ENCODE measurements at places on chromosomes 11 and 22.

GRCh38 chr11:23212807-23213206, 352.5 kb upstream of the CCDC179 start:
- no peak for DNase-seq

- no peak for DNase-seq
Measured at GRCh38 chr22:38736257-38736570, 19.6 kb downstream of the SUN2 start.

GRCh38 chr11:121716060-121716459, 263.3 kb upstream of the SORL1-AS1 start:
- no peak for DNase-seq

DNA sequence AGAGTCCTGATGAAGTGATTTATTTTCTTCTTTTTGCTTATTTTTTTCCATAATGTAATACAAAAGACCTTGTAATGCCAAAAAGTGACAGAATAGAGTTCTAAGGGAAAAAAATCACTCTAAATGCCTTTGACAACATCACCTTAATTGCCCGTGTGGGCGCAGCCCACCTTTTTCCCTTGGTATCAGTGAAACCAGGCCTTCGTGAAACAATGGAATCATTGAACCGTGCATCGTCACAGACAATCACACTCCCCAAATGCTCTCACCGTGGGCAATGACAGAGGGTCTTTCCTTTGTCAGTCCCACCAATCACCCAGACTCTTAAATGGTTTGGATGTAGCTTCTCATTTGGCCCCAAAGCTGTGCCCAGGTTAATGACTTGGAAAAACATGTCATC, 9.6 kb upstream of the SLC6A5 start:
- DNase-seq, result no peak

DNA sequence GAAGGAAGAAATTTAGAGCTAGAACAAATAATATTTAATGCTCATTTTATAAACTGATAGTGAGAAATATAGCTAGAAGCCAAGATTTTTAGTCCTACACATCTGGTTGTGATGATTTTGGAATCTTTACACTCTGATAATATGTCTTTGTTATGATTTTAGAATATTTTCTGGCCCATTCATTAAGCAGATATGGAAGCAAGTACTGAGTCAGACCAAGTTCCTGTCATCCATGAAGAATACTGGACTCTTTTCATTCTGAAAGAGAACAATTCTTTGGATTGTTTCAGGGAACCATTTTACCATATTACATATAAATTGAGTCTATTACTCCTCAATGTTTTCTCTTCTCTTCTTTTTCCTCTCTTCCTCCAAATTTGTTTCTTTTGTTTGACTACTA, 227.4 kb downstream of the TMEM135 start:
- no peak for DNase-seq

- DNase-seq, result no peak
Measured at GRCh38 chr11:9073466-9074225, 17.8 kb downstream of the SCUBE2 start.

DNA sequence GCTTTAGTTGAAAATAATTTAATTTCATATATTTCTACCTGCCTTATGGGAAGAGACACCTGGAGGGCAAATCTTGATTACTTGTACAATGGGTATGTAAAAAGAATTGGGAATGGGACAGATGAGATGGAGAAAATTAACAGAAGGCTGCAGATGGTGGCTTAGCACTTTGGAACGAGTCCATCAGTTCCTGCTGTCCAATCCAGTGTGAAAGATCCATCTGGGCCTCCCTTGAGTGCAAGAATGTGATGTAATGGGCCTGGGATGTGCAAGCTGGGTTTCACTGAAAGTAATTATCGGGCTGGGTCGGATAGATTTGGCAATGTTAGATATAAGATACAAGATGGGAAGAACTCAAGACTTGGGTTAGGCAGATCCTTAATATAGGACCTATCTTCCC, 42.0 kb downstream of the CECR2 start:
- DNase-seq, result no peak

DNA sequence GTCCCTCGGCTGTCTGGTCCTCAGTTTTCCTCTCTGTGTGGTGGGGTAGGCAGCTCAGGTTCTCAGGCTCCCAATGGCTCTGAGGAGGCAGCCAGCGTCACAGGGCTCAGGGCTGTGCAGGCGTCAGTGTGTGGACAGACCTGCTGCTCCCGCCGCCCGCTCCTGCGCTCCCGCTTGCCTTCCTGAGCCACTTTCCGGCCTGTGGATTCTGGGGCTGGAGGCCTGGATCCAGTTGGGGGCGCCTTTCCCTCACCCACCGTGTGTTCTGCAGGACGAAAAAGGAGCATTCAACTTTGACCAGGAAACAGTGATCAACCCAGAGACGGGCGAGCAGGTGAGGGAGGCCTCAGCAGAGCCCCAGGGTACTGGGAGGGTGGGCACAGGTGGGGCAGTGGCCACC, 14.7 kb downstream of the DPP3 start:
- no peak for DNase-seq

DNA sequence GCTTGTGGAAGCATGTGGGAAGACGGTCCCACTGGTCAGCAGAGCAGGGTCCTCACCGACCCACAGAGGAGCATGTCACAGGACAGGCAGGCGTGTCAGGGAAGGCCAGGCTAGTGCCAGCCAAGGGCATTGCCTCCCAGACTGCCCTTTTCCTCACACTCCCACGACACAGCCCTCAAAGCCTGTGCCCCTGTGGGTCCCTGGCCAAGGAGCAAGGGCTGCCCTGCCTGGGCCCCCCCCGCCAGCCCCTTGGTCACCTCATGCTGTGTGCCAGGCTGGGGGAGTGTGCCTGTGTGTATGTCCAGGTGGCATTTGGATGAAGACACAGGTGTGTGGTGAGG, 74.7 kb downstream of the MED15 start:
- no peak for DNase-seq

DNA sequence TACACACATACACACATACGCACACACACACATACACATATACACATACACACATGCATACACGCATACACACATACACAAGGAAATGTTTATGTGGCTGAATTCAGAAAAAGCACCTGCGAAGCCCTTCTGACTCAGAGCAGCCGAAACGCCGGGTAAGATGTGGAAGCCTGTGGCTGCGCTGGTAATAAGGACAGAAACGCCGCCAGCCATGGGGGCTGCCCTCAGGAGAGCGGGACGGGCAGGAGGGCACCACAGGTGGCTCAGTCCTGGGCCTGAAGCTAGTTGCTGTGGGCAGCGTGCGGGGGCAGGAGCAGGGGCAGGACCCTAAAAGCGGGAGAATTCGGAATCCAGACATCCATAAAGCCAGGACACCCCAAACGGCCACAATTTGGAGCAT, 378.3 kb downstream of the BRD1 start:
- no peak for DNase-seq

DNA sequence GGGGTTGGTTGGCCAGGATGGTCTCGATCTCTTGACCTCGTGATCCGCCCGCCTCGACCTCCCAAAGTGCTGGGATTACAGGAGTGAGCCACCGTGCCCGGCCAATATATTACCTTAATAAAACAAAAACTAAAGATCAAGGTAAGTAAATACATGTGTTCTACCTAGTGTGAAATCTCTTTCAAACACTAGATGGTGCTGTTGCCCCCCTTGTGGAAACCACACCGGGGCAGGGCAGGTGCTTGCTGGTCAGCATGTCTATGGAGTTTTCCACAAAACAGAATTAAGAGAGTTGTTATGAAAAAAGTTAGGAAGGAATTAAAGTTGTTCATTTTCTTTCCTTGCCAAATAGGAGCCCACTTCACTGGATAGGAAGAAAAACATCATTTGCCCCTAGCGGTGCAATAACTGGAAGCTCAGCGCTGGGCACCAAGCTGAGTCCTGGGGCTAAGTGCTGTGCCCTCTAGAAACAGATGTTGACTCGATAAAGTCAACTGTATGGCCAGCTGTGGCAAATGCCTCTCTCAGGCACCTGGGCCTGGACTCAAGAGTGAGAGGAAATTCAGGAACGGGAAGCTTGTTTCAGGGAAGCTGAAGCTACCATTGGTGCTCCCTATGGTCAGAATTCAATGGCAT, 6.3 kb upstream of the KCNJ5 start:
- DNase-seq, result no peak

GRCh38 chr11:72954860-72955259, 140.6 kb downstream of the ATG16L2 start:
- peak; percentile 41 for DNase-seq

- no peak for DNase-seq
Measured at GRCh38 chr11:33790040-33790439, 15.7 kb upstream of the FBXO3 start.

DNA sequence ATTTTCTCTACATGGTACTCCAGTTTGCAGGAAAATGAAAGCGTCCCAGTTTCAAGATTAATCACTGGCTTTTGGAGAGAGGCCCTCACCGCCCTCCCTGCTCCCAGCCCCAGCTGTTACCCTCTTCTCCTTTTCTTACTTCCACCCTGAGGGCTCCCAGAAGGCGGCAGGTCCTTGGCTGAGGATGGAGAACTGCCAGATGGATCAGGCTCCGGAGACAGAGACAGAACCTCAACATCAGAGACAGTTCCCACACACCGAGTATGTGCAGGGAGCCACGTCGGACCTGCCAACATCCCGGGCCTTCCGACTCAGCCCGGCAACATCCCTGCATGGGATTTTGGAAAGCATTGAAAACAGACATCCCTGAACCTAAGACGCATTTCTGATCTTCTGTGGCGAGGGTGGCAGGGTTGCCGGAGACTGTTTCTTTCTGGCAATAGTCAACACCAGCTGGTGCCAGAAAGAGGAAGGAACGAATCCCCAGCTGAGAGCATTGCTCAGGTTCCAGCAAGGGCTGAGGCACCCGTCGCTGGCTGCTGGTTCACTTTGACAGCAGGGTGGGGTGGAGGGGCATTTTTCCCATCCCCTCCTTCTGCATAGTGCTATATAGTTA, 467.1 kb downstream of the MIAT start:
- no peak for DNase-seq

GRCh38 chr22:48071305-48071704, 1308.9 kb downstream of the TBC1D22A start:
- DNase-seq, result no peak

- DNase-seq, result no peak
Measured at GRCh38 chr11:114845766-114846415, 167.6 kb downstream of the NXPE2 start.

- DNase-seq, result no peak
Measured at GRCh38 chr11:72238040-72238450, 5.9 kb downstream of the PHOX2A start.

- no peak for DNase-seq
Measured at GRCh38 chr22:36117053-36117554, 43.5 kb downstream of the APOL3 start.

DNA sequence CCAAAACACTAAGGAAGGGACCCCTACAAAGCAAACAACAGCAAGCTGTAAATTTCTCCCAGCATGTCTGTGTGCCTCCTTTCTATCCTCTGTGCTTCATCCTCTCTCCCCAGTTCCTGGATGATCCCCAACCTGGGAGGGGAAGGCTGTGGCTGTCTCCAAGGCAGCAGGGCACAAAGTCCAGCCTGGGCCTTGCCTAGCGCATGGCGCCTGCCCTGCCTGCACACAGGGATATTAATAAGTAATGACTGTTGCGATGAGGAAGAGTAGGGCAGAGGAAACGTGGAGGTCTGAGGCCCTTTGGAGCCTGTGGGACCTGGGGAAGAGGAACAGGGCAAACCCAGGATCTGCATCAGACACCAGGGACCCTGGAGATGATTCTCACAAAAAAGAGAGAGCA, 2.0 kb downstream of the USH1C start:
- no peak for DNase-seq

DNA sequence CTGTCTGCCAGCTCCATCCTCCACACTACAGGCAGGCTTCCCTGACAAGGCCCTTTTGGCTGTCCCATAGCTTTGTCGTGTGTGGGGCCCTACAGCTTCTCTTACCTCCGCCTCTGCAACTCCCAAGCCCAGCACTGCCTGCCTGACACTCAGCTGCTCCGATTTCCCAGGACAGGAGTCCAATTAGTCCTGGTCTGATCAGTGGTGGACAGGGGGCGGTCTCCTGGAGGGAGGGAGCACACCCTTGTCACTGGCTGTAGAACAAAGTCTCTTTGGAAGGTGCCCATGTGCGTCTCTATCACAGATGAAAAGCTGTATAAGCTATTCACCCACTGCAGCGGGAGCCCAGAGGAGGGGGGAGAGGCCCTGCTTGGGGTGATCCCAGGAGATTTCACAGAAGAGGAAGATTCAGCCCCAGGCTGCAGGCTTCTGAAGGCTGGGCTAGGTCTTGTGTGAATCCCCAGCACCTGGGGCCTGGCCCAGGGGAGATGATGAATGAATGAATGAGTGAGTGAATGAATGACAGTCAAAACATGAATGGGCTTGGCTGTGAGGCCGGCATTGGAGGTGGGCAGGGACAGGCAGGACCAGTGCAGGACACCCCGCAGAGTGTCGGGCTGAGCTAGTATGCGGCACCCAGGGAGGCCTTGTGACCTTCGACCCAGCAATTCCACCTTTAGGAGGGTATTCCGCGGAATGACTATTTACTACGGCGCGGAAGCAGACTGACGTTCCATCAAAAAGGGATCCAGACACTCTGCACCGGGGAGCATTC, 142.4 kb downstream of the CACNA1I start:
- DNase-seq, result no peak

- DNase-seq, result no peak
Measured at GRCh38 chr11:23398052-23398451, 537.8 kb upstream of the CCDC179 start.

Measured in GM12878 (cell line).